ENCODE measurements at places on chromosomes 13 and 19. TPM values are rescaled to one million over a fixed set of nuclear protein-coding genes. Genes with fewer than 3 reads are reported as not detected.
A peak's percentile ranks its signal among the peaks of the same experiment; 100 is the strongest.

The FCER2 gene
- not detected for total RNA-seq

DNA sequence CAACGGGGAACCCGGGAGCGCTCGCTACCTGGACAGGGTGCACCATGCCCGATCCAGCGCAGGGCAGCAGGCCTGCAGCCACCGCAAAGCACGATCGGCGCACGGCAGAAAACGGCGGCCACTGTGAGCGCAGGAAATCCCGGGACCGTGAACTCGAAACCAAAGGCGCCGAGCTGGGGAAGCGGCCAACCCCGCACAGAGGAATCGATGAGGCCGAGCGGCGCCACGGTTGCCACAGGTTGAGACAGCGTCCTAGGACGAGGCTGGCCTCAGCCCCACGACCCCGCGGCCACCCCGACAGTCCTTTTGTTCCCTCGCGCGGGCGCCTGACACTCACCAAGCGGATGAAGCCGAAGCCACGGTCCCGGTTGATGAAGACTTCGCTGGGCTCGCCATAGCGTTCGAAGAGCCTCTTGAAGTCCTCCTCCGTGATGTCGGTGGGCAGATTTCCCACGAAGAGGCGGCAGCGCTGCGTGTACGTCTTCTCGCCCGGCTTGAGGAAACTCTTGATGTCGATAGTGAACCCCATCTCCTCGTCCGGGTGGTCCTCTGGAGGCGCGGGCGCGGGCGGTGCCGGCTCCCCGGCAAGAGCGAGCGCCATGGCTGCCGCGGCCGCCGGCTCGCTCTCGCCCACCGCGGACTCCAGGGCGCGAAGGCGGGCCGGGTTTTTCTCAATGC, 557 bp downstream of the PSPC1 start:
- peak; percentile 65 for DNase-seq
- no peaks in the 10 kb centered on the region for H3K27me3 ChIP-seq
- H3K27ac ChIP-seq, result peak overlapping the region; percentile 97
- peak overlapping the region; percentile 96 for H3K4me3 ChIP-seq
- no peaks in the 10 kb centered on the region for H3K36me3 ChIP-seq
- H3K4me1 ChIP-seq, result peaks cover 9% of the 10 kb centered on the region

- H3K27ac ChIP-seq, result no peak overlapping the region
- H3K4me1 ChIP-seq, result peaks cover 22% of the 10 kb centered on the region
- H3K4me3 ChIP-seq, result no peak overlapping the region
- H3K36me3 ChIP-seq, result peaks cover 21% of the 10 kb centered on the region
Measured at GRCh38 chr19:45793876-45794275, 1.2 kb upstream of the DMWD start.

DNA sequence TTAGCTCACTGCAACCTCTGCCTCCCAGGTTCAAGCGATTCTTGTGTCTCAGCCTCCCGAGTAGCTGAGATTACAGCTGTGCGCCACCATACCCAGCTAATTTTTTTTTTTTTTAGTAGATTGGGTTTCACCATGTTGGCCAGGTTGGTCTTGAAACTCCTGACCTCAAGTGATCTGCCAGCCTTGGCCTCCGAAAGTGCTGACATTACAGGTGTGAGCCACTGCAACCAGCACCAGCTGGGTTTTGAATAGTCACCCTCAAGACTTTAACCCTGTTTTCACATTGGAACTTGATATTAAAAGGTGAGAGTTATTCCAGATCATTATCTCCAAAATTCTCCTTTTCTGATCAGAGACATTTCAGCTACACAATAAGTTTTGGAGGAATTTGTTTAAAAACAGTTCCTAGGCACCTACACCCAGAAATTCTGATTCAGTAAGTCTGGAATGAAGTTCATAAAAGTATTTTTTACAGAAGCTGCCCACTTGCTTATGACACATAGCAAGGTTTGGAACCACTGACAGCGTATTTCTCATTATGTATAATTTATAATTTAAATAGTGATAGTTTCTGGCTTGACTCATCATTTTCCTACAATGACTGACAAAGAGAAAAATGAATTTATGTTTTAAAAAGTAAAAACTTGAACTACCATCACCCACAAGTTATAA, 417.3 kb downstream of the DIAPH3 start:
- H3K27ac ChIP-seq, result no peak overlapping the region
- H3K4me3 ChIP-seq, result no peak overlapping the region
- no peaks in the 10 kb centered on the region for H3K36me3 ChIP-seq

DNA sequence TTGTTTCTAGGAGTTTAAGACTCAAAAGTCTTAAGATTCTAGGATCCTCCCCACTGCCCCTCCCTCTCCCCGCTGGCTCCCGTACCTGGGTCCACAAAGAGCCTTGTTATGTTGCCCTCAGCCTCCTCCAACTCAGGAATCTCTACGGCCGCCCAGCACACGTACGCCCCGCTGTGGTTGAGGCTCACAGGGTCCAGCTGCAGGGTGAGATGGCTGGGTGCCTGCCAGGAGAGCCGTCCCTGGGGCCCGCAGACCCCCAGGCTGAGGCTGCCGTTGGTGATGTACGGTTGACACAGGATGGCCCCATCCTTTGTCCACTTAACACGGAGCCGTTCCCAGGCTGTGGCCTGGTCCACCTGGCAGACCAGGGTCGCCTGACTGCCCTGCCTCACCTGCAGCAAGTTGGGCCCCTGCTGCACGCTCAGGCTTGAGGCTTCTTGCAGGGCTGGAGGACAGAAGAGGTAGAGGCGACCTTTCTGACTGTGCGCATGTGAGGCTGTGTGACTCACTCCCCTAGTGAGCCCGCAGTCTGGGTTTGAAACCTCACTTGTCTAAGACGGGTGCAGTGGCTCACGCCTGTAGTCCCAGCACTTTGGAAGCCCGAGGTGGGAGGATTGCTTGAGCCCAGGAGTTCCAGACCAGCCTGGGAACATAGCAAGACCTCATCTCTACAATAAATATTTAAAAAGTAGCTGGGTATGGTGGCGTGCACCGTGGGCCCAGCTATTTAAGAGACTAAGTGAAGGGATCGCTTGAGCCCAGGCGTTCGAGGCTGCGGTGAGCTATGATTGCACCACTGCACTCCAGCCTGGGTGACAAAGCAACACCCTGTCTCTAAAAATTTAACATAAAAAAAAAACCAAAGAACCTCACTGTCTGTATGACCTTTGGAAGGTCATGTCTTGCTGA, 4.0 kb downstream of the TMIGD2 start:
- no peaks in the 10 kb centered on the region for H3K36me3 ChIP-seq
- no peak overlapping the region for H3K27ac ChIP-seq

DNA sequence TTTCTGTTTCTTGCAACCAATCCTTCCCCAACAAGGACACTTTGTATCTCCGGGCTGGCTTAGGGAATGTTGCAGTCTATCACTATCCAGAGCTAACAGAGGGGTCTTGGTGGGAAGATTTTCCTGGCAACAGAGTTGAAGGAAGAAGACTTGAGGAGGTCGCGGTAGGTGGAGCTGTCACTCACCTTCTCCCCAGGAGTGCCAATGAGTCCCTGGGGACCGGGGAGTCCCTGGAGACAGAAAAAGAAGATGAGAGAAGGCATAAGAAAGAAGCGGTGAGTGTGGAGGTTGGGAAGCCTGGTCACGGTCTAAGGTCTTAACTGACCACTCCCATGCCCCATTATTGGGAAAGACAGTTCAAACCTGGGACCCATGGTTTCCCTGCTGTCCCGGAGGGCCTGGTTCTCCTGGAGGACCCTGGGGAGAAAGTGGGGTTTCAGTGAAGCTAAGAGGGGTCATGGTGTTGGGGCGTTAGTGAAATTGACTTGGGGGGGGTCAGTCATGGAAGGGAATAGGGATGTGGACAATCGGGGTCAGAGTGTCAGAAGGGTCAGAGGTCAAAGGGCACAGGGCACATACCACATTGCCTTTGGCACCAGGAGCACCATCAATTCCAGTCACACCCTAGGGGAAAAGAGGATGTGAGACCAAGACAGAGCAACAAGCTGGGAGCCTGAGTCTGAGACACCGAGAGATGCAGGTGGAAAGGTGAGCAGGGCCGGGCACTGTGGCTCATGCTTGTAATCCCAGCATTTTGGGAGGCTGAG, 18.7 kb downstream of the COL5A3 start:
- DNase-seq, result no peak
- H3K4me1 ChIP-seq, result no peaks in the 10 kb centered on the region
- H3K36me3 ChIP-seq, result no peaks in the 10 kb centered on the region
- H3K27me3 ChIP-seq, result no peaks in the 10 kb centered on the region
